HFFc6 (cell line): ENCODE measurements at places on chromosomes 2 and 18.

DNA sequence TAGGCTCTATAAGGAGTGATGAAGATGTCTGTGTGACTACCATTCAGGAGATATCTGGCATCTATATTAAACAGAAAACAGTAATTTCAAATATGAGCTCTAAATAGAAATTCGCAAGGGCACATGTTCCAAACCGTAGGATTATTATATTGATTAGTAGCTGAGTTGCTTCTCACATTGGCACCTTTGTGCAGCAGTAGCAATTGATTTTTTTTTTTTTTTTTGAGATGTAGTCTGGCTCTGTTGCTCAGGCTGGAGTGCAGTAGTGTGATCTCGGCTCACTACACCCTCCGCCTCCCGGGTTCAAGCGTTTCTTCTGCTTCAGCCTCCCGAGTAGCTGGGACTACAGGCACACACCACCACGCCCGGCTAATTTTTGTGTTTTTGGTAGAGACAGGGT, 12.4 kb downstream of the BIRC6 start:
- no peak for DNase-seq

DNA sequence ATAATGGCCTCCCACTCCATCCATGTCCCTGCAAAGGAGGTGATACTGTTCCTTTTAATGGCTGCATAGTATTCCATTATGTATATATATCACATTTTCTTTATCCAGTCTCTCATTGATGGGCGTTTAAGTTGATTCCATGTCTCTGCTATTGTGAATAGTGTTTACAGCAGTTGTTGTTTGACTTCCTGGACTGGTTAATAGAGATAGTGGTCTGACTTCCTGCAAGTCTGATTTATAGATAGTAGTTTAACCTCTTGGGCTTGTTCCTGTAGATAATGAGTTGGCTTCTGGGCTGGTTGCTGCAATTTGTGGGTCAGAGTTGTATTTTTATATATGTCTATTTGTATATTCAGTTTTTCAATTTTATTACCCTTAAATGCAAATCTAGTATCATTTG, 145.4 kb downstream of the ARL6IP6 start:
- no peak for DNase-seq

GRCh38 chr18:5662586-5663090, 118.8 kb upstream of the EPB41L3 start:
- no peak for DNase-seq

DNA sequence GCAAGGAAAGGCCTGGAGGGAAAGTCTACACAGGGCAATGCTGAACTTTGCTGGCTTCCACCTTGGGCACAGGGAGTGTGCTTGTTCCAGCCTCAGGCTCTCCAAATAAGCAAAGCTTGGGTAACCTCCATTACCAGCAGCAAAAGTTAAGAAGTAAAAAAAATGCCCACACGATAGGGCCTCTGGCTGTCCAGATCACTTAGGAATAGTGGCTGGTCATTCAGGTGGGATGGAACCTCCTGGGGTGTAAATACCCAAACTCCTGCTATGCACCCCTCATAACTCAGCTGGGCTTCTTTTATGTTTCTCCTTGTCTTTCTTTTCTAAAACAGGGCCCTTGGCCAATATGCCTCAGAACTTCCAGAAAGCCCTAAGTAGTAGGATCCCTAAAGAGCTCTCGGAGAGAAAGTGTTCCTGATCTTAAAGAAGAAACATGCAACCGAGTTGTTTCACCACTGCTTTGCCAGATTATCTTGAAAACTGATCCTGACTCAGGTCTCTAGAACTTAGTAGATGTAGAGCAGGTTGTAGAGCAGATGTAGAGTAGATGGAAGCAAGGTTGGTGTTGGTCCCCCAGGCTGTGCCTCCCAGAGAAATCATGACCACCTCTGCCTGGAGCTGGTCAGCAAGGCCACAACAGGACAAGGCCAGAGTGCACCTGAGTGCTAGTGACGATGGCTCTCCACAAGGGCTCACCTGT, 2.0 kb upstream of the OSR1 start:
- DNase-seq, result no peak

GRCh38 chr2:227701556-227701955, 16.3 kb downstream of the SLC19A3 start:
- no peak for DNase-seq

DNA sequence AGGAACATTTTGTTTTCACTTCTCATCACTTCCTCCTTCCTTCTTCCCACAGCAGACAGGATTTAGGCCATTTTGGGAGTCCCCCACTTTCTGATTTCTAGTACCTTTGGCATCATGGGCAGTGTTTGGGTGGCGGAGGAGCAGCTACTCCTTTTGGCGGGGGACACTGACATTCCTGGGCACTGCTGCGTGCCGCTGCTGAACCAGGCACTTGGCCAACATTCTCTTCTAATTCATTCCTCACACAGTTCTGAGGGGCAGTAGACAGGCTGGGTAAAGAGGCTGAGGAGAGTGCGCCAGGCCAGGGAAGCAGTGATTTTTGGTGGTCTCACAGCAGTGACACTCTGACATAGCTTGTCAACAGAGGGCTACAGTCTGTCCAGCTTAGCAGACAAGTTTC, 270.2 kb downstream of the LOXHD1 start:
- DNase-seq, result no peak

DNA sequence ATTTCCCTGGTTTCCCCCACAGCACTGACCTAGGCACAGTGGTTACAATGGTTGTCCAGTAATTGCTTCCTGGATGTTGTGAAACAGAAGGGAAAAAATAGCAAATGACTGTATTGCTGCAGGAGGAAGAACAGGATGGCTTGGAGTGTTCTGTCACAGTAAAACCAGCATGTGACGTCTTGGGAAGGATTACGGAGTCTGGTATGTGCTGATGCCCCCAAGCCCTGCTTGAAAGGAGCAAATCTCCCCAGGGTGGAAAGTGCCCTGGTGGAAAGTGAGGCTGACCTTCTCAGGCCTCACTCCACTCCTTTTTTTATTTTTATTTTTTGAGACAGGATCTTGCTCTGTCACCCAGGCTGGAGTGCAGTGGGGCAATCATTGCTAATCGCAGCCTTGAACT, 7.8 kb downstream of the RAB11FIP5 start:
- DNase-seq, result no peak

- DNase-seq, result no peak
Observed at GRCh38 chr2:26453421-26454329, 24.2 kb downstream of the OTOF start.

DNA sequence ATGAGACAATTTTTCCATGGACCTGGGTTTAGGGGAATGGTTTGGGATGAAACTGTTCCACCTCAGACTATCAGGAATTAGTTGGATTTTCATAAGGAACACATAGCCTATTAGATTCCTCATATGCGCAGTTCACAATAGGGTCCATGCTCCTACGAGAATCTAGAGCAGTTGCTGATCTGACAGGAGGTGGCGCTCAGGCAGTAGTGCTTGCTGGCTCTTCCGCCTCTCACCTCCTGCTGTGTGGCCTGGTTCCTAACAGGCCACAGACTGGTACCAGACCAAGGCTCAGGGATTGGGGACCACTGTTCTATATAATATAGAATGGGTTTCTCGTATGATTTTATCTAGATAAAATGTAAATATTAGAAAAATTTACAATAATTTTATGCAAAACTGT, 338.7 kb downstream of the CPS1 start:
- DNase-seq, result no peak

DNA sequence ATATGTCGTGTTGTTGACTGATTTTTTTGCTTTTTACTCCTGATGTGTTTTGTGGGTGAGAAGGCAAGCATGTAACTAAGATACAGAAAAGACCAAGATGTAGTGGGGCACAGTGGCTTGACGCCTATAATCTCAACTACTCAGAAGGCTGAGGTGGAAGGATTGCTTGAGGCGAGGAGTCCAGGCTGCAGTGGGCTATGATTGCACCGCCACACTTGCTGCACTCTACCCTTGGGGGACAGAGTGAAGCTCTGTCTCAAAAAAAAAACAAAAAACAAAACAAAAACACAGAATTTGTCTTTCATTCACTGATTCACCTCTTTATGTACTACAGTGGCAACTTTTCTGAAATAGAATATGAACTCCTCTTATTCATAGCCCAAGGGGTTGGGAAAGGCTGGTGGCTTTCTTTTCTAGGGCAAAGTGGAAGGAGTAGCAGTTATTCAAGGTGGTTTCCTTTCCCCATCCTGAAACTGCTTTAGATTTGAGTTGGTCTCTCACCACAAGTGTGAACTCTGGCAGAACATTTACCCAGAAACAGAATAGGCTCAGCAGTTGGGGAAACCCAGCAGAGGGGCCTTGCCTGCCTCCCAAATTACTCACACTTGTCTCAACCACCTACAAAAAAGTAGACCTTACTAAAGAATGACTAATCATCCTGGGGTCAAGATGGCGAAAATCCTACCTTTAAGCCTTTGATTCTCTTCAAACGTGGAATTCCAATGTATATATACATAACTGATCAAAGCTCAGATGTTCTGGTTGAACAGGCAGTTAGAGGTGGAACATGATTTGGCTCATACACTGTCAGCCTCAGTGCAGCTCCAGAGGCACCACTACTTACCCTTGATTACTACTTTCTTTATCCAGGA, 6.5 kb downstream of the TANK start:
- no peak for DNase-seq

DNA sequence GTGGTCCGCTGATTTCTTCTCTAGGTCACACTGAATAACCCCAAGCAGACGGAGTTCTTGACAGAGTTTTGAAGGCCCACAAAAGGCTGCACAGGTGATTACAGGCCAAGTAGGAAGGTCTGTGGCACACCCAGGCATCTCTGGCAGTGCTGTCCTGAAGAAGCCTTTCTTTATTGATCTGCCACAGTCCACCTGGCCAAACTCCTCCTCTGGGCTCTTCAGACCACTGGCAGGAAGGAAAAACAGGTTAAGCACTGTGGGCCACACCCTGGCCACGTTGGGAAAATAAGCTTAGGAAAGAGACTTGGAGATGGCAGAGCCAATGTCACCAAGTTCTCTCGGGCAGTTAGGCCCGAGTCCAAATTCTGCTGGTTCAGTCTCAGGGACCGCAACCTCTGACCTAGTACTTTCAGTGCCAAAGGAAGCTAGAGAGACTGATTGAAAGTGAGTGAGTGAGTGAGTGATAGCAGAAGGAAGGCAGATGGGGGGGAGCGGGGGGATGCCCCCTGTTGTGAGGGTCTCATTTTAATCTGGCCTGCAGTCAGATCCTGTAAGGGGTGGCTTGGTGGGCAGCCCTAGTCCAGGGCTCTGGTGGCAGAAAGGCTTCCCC, 102.9 kb downstream of the TGFA start:
- no peak for DNase-seq

DNA sequence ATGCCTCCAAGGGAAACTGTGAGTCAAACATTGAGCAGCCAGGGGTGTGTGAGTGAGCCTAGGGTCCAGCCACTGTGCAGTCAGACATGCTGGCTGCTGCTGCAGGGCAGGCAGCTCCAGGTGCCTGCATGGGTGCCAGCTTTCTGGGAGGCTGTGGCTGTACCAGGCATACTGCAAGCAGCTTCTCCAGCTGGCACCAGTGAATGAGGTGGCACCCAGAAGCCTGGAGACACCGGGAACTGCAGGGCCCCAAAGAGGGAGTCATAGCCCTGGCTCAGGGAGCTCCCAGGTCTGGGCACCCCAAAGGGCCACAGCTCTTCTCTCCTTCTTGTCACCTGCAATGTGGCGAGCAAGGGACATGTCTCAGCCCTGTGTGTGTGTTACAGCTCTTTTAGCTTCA, 283.2 kb downstream of the RPRM start:
- no peak for DNase-seq

GRCh38 chr2:207231106-207231865, 65.5 kb upstream of the KLF7 start:
- DNase-seq, result no peak

DNA sequence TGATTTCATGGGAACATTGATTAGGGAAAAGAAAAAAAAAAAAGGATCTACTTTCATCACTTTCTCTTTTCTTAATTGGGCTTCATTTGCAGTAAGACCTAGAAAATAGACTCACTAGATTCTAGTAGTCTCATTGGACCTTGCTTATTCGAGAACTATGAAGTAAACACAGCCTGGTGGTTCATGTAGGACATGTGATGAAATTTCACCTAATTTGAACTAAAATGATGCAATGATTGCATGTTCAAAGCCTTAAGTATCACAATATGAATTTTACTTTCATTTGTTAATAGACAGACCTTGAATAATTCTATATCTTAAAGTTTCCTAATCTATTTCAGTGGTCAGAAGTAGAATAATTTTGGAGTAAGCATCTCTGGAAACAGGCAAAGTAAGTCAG, 688.9 kb upstream of the NRXN1 start:
- DNase-seq, result no peak

- no peak for DNase-seq
Observed at GRCh38 chr2:95294579-95295250, 2.4 kb upstream of the KCNIP3 start.

GRCh38 chr2:85265304-85265703, 62.5 kb downstream of the TGOLN2 start:
- DNase-seq, result no peak

DNA sequence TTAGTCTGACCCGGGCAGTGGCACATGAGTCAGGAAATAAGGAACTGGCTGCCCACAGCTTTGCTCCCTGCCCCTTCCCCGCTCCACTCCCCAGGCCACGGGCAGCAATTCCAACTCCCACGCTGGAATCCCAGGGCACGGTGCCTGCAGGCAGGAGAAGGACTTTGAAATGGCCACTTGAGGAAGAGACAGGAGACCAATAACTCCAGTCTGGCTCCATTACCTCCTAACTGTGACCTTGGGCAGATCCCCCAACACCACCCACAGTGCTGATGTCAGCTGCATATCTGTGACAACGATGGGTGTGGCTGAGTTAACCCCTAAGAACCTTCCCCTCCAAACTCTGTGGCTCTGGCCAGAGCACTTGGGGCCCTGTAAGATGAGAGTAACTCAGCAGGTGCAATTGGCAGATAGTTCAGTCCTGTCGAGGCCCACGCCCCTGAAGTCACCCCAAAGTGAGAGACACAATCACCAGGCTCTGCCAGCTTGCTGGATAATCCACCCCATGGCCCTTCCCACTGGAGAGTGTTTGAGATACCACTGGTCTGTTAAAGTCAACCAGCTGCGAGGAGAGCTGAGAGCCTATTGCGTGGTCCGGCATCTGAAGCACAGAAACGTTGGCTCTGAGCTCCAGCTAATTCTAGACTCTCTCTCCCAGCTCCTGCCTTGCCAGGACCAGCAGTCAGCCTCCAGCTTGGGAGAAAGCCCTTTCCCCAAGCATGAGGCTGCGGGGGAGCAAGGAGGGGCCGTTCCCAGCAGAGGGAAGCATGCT, 175.2 kb downstream of the TNS1 start:
- no peak for DNase-seq

DNA sequence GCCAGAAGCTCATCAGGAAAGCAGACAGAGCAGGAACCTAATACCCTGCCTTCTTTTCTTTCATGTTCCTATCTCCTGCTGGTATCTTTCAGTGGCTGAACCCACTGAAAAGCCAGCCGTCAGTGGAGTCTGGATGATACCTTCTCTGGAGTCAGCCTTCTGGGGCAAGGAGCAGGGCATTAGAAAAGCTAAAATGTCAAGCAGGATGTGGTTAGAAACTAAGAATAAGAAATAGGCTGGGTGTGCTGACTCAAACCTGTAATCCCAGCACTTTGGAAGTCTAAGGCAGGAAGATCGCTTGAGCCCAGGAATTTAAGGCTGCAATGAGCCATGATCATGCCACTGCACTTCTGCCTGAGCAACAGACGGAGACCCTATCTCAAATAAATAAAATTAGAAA, 642.0 kb upstream of the FSHR start:
- no peak for DNase-seq

GRCh38 chr18:45044787-45045186, 364.1 kb downstream of the SETBP1 start:
- no peak for DNase-seq
